Naive thymus-derived CD4-positive, alpha-beta T cell (primary cell): ENCODE measurements at places on chromosomes 12 and 14.

- DNase-seq, result no peak
These were observed 47.4 kb upstream of the TRAF3 start for GRCh38 chr14:102729825-102730224.

DNA sequence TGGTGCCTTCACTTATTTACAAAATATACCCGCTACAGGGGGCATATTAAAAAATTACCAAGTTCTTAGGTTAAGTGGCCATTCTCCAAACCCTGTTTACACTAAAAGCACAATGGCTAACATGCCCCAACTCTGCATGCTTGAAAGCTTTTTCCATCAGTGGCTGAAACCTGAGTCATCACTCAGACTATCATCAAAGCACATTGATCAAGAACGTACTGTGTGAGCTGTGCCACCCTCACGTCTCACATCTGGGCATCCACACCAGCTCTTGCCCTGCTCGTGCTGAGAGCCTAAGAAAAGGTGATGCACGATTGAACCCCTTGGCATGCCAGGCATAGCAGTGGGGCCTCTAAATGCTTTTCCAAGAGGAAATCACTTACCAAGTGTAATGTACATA is 13.2 kb downstream of the AQP6 start:
- DNase-seq, result no peak

GRCh38 chr12:64680235-64680634 is 69.9 kb downstream of the RASSF3 start:
- DNase-seq, result no peak

DNA sequence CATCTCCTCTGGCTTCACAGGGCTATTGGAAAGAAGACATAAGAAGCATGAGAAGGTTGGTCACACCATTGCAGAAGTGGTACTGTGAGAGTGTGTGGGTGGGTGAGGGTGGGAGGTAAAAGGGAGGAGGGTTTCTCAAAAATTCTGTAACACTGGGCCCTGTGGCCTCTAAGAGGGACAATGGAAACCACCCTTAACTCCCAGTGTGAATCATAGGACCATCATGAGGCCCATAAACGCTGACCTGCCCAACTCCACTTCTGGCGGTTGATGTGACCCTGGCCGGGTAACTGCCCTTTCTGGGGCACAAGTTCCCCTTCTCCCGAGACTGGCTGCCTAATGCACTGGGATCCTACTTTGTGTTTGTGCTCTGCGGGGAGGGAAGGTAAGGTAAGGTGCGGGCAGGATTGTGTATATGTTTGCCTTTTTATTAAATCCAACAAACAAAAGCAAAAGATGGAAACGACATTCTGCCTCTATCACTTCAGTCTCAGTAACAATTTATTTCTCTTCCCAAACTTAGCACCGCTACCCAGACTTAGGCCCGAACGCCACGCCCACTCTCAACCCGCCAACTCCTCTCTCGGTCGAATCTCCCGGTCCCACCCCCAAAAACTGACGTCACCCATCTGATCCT is 551 bp downstream of the METTL1 start:
- DNase-seq, result no peak

GRCh38 chr14:69667938-69668335 is 56.5 kb downstream of the SUSD6 start:
- DNase-seq, result no peak

- no peak for DNase-seq
These were observed 14.0 kb upstream of the SERPINA4 start for GRCh38 chr14:94547151-94547680.

- DNase-seq, result no peak
These were observed 599 bp downstream of the PAPLN start for GRCh38 chr14:73237786-73238423.

GRCh38 chr12:71607494-71608330 is 55.9 kb downstream of the ZFC3H1 start:
- DNase-seq, result no peak

DNA sequence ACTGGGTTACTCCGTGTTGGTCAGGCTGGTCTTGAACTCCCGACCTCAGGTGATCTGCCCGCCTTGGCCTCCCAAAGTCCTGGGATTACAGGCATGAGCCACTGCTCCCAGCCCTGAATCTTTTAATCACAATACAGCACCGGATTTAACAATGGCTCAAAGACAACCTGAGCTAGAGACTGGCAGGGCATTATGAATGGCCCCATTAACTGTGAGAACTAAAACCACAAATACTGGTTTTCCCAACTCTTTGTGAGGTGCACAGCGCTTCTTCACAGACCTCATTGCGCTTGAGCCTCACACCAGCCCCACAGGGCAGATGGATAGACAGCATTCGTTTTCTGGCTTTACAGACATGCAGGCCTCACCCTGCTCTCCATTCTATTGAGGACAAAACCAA is 107.0 kb upstream of the FKBP4 start:
- DNase-seq, result no peak

- no peak for DNase-seq
These were observed 1119.6 kb upstream of the FLRT2 start for GRCh38 chr14:84410344-84410743.

DNA sequence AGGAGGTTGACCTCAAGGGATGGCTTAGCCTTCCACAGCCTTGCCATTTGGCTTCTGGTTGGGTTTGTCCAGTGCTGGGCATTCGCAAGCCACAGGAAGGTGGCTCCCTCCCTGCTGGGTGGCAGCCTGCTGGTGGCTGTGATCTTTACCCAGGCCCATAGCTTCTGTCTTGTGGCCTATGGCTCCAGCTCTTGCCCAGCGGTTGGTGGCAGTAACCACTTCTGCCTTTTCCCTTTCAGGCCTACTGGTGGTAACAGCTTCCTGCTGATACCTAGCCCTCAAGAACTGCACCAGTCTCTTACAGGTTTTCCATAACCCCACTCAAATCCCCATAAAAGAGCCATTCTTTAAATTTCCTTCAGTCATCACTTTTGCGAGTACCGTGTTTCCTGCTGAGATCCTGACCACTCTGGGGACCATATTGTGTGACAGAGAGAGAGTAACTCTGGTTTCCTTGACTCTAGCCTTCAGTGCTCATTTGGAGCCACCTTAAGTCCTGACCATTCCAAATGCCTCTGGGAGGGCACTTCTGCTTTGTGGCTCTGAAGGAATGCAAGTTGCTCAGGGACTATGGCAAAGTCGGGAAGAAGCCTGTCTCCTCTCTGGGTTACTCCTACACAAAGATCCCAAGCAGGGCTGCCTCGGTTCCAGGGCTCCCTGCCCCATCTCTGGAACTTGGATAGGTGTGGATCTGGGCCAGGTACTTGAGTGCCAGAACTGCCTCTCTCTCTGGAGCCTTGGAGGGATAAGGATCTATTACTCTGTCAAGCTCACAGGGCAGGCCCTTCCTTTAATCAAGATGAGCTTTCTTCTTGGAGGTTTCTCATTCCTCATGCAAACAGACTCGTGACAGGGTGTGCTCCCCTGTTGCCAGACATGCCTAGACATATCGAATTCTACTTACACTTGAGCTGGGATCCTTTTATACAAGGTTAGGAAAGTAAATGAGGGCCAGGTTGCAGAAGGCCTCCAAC is 2.9 kb upstream of the NYNRIN start:
- DNase-seq, result no peak

GRCh38 chr14:23319746-23320583 is 1.3 kb upstream of the PABPN1 start:
- DNase-seq, result no peak

DNA sequence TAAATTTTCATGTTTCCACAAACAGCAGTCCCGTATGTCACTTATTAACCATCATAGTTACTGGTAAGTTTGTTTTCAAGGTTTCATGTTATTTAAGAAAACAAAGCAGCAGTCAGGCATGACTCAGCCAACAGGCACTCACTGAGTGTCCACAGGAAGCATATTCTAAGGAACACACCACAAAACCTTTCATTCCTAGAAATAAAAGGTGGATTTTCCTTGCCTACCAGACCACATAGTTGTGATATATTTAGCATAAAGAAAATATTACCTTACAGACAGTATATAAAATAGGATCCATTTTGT is 143.3 kb upstream of the AVPR1A start:
- no peak for DNase-seq

GRCh38 chr14:38419579-38419978 is 163.7 kb upstream of the CLEC14A start:
- DNase-seq, result no peak
